ENCODE measurements at places on chromosomes 3 and 15.
A peak's percentile ranks its signal among the peaks of the same experiment; 100 is the strongest.

DNA sequence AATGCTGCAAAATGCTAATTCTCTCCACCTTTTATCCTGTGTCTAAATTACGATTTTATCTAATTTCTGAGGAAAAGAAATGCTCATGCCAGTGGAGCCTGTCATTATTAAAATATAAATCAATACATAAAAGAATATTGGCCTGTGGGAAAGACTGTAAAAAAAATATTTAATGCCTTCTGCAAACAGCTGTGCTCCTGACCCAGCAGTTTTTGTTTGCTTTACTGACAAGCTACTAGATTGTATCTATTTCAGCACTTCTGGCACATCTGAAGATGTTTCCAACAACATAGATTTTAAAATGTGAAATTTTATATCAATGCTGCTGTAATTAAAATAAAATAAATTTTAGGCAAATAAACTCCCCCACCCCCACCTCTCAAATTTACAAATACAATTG, 493.6 kb upstream of the AGTR1 start:
- DNase-seq, result no peak

- no peak for DNase-seq
These were observed 456.1 kb downstream of the MFSD1 start for GRCh38 chr3:159257954-159258353.

DNA sequence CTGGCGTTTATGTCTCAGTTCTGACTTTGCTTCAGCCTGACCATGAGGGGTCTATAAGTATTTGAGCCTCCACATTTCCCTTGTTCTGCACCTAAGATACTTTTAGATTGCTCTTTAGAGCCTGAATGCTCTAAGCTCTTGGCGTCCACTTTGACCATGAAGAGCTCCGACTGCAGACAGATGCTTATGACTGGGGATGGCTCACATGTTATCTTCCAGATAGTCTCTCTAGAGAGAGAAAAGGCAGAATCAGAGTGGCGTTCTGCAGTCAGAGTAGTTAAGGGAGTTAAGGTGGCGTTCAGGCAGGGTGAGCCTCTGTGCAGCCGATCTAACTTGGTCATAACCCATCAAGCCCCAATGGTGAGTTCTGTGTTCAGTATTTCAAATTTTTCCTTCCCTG, 487.9 kb upstream of the NR2F2 start:
- no peak for DNase-seq

GRCh38 chr3:184066211-184066610, 13.4 kb downstream of the HTR3C start:
- DNase-seq, result peak; percentile 9

DNA sequence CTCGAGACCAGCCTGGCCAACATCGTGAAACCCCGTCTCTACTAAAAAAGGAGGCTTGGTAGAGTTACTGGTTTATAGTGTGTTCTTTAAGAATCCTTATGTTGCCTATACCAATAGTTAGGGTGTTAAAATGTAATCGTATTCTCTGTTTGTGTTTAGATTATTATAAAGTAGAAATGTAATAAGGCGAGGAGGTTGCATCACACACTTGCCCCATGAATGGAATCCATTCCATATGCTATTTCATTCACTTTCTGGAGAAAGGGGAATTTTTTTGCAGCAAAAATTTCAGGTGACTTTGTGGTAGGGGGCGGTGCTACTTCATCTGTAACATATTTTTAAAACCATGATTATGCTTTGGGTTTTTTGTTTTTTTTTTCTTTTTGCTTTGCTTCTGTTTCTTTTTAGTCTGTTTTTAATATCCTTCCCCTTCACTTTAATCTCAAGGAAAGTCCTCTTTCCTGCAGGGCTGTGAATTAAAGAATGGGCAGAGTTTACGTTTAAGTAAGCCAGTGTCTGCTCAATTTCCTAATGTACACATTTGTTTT, 33.0 kb upstream of the MUC4 start:
- DNase-seq, result no peak

GRCh38 chr3:100516232-100516631, 23.8 kb downstream of the TMEM45A start:
- DNase-seq, result no peak

GRCh38 chr3:15205934-15206661, at the start of gene CAPN7:
CAPN7 (plus strand) TSS chr3:15206246; CDS start chr3:15206496, 250 bp downstream.
- DNase-seq, result peak; percentile 91

GRCh38 chr3:134643150-134643675, 7.6 kb downstream of the KY start:
- DNase-seq, result no peak

- no peak for DNase-seq
These were observed 126.2 kb upstream of the BHLHE40 start for GRCh38 chr3:4852780-4853748.

- DNase-seq, result peak; percentile 58
These were observed 163.1 kb upstream of the GALNT15 start for GRCh38 chr3:16011376-16011775.

DNA sequence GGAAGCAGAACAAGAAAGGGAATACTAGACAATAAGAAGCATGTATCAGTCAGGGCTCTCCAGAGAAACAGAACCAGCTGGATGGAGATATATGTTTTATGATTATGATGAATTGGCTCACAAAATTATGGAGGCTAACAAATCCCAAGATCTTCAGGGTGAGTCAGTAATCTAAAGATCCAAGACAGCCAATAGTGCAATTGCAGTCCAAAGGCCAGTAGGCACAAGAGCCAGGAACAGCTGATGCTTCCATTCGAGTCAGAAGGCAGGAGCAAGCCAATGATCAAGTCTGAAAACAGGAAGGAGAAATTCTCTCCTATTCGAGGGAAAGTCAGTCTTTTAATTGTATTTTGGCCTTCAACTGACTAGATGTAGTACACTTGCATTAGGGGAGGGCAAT, 164.9 kb upstream of the ST8SIA2 start:
- no peak for DNase-seq

- no peak for DNase-seq
These were observed 132.2 kb upstream of the SLC24A5 start for GRCh38 chr15:47988564-47988963.

- no peak for DNase-seq
These were observed 625.7 kb upstream of the CFAP20DC start for GRCh38 chr3:59675495-59675894.

DNA sequence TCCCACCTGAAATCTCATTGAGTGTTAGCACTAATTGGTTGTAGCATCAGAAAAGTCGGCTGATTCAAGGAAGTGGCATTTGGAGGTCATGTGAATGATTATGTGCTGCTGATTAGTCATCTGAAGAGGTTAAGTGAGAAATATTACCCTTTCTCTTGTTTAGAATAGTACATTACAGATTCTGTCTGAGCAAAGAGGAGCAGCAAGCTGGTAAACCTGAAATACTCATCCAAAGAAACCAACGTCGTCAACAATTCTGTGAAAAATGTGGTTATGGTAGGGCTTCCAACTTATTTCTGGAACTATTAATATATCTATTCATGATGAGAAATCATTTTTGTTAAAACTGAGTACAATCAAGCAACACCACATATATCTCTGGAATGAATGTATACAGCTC, 1024.9 kb downstream of the TUSC7 start:
- DNase-seq, result peak; percentile 79

- DNase-seq, result no peak
These were observed 194.5 kb downstream of the EFHB start for GRCh38 chr3:19739504-19739903.

DNA sequence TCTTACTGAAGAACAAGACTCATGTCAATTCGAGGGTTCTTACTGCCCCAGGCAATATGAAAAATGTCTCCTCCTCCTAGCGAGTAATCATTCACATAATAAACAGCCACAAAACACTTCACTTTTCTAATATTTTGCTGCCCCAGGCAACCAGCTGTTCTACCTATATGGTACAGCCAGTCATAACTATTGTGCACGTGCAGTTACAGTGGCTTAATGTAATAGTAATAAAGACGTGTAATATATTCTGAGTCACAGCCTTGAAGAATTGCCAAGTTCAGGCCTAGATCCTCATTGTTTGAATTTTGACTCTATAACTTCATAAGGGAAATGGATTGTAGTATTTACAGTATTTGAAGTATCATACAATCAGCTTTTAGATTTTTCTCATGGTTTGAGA, 1250.0 kb upstream of the GBE1 start:
- no peak for DNase-seq

- no peak for DNase-seq
These were observed 15.3 kb downstream of the TNK2 start for GRCh38 chr3:195893044-195893395.

- DNase-seq, result no peak
These were observed 49.4 kb downstream of the NKIRAS1 start for GRCh38 chr3:23867400-23867799.

DNA sequence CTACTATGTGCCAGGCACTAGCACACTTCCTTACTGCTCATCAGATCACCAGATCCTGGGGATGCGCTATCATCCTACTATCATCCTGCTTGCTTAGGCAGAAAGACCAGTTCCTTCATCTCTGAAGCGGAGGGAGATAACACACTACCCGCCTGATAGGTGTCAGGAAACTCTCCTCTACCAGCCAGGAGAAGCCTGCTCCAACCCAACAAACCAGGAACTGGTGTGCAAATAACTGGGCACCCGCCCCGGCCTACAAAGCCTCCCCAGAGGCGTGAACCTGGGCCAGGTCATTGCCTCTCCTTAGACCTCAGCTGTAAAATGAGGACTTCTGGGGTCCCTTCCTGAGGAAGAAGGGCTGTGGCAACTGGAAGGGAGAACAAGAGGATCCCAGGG, 61.5 kb downstream of the HOMER2 start:
- DNase-seq, result no peak

- no peak for DNase-seq
These were observed 762.7 kb downstream of the ROBO1 start for GRCh38 chr3:79005084-79005483.

GRCh38 chr15:85414495-85414894, 34.1 kb downstream of the AKAP13 start:
- DNase-seq, result peak; percentile 39
